NCI-H1417 treated with DMSO at 0.1 percent for 48 hours (cell line): ENCODE measurements at places on chromosomes 1 and 21.

GRCh38 chr1:111615870-111616715 lies 3.5 kb upstream of the RAP1A start:
- DNase-seq, result no peak

- DNase-seq, result no peak
These were observed 62.1 kb downstream of the FAAP20 start for GRCh38 chr1:2132222-2133038.

- DNase-seq, result no peak
These were observed 20.2 kb upstream of the SLFNL1 start for GRCh38 chr1:41041614-41042270.

DNA sequence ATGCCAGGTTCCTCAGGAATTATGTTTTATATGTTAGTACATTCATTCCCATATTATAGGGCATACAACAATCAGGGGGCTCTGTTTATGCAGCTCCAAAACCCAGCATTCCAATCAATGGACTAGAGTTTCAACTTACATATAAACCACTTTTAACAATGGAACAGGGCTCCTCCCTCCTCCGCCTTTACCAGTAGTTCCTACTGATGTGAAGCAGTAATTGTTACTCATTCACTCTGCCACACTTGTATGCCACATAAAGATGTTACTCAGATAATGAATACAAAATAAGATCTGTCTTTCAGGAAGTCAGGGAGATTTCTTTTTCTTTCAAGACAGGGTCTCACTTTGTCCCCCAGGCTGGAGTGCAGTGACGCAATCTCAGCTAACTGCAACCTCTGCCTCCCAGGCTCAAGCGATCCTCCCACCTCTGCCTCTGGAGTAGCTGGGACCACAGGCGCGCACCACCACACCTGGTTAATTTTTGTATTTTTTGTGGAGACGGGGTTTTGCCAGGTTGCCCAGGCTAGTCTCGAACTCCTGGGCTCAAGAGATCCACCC lies 17.1 kb downstream of the ZNF281 start:
- no peak for DNase-seq

DNA sequence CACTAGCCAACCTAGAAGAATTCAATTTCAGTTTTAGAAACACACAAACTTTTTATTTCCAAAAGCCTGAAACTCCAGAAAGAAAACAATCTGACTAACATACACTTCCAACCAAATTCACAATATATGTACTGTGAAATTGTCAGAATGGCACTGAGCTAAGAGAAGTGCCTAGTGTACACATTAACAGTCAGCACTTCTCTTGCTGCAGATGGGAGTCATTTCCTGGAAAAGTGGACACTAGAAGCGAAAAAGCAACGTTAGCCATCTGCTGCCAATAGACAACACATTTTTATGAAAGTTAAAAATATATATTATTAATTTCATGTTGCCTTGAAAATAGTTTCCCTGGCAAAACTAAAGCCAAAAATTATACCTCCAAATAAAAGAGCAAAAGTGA lies 66.1 kb downstream of the EPS15 start:
- DNase-seq, result no peak

DNA sequence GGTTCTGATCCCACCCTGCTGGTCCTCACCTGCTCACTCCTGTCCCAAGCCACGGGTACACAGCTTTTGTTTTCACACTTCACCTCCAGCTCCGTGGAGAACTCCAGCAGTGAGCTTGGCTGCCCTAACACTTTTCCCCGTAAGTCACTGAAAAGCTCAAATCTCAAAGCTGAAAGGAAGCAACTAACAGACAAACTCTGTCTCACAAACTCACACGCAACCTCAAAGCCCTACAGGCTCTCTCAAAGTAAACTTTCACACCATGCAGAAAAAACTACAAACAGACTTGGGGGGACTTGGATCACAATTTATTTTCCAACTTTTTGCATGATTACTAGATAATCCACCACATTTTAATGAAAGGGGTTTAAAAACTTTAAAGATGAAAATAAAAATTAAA lies 88.3 kb downstream of the AK5 start:
- DNase-seq, result no peak

DNA sequence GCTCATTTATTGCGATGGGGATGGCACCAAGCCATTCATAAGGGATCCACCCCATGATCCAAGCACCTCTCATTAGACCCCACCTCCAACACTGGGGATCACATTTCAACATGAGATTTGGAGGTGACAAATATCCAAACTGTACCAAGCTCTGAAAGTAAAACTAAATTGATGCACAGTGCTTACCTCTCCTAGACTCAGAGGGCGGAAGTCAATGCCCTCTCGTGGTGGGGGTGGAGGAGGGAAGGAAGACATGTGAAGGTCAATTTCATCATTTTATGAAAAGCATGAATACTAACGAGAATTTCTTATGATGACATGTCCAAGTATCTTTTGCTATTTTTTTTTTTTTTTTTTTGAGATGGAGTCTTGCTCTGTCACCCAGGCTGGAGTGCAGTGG lies 120.0 kb downstream of the PGBD5 start:
- DNase-seq, result no peak

DNA sequence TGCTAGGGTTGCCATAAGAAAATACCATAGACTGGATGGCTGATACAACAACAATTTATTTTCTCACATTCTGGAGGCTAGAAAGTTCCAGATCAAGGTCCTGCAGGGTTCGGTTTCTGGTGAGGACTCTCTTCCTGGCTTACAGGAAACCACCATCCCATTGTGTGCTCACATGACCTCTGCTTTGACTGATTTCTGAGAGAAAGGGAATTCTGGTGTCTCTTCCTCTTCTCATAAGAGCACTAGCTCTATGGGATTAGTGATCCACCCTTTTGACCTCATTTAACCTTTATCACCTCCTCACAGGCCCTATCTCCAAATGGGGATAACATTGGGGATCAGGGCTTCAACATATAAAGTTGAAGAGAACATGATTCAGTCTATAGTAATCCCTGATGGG lies 47.5 kb downstream of the MRPL39 start:
- DNase-seq, result no peak

GRCh38 chr21:37796011-37796410 lies 120.2 kb downstream of the KCNJ6 start:
- no peak for DNase-seq

DNA sequence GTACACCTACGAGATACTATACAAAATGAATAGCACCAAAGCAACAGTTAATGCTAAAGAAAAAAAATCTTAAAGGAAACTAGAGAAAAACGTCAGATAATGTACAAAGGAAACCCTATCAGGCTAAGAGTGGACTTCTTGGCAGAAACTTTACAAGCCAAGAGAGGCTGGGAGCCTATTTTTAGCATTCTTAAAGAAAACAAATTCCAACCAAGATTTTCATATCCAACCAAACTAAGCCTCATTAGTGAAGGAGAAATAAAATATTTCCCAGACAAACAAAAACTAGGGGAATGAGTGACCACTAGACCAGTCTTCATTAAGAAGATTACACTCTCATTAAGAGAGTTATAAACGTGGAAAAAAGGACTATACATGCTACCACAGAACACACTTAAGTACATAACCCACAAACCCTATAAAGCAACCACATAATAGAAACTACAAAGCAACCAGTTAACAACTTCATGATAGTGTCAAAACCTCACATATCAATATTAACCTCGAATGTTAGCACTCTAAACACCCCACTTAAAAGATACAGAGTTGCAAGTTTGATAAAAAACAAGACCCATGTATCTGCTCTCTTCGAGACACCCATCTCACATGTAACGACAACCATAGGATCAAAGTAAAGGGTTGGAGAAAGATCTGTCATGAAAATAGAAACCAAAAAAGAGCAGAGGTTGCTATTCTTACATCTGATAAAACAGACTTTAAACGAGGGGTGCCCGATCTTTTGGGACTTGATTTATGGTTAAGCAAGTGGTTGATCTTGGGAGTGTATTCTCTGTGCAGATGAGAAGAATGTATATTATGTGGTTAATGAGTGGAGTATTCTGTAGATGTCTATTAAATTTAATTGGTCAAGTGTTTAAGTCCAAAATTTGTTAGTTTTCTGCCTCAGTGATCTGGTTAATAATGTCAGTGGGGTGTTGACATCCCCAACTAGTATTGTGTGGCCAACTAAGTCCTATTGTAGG lies 1301.4 kb downstream of the PLA2G4A start:
- no peak for DNase-seq

- no peak for DNase-seq
These were observed 26.2 kb downstream of the RHBDL2 start for GRCh38 chr1:38915352-38915948.

GRCh38 chr1:34787461-34788420 lies 5.1 kb upstream of the GJA4 start:
- no peak for DNase-seq

DNA sequence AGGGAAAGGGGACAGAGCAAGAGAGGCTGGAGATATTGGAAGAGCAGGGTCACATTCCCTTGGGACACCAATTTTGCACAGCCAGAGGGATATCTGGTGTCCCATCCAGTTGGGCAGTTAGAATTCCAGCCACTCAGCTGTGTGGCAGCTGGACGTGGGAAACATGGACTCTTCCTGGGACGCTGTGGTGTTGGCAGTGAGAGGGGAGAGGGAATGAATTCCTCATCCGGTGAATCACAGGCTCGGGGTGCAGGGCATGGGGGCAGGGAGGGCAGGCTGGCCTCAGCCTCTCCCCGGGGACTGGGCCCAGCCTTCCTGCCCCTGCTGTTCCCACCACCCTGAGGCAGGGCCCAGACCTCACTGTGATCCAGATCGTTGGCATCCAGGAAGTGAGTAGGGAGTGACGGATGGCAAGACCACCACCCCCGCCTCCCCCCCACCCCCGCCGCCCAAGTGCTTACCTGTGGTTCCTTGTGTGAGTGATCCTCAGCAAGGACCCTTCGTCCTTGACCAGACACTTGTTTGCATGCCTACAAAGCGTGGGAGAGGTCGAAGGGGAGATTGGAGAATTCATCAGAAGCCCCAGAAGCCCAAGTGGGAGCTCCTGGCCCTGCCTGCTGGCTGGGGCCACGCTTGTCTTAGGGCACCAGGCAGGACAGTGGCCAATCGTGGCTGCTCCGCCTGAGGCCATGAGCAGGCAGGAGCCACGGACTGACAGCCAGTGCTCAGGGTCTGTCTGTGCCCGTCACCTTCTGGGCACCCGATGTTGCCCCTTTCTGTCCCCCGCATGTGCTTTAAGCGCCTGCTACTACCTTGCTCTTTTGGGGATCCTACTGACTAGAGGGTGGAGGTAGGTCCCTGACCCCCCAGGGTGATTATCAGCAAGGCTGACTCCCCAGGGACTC lies 8.7 kb downstream of the WNT3A start:
- no peak for DNase-seq

DNA sequence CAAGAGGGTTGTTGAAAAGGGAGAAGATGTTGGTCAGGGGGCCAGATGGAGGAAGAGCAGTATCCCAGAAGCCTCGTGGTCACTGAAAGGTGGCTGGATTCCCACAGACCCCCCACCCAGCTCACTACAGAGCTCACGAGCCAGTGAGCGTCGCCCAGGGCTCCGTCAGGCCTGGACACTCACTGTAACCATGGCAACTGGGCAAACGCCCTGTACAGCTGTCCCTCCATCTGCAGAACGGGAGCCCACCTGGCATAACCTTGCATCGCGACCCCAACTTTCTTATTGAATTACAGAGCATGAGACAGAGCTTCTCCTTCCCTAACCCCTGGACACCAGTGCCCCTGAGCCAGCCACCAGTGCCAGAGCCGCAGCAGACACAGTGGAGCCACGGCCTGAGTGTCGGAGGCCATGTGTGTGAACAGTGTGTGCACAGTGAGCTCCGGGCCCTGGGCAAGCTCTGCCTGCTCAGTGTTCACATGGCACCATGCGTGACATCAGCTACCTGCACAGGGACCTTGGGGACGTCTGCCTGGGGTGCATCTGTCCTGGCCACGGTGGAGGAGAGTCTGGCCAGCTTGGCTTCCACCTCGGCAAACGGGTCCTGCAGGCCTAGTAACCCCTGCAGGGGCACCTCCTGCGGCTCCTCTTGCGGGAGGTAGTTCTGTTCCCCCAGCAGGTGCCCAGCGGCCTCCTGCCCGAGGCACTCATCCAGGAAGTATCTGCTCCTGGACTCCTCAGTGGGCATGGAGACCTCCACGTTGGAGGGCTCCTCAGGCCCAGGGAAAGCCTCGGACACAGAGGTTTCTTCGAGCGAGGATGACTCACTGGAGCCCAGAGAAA lies 25.9 kb upstream of the DDOST start:
- no peak for DNase-seq

- no peak for DNase-seq
These were observed 156.2 kb downstream of the RHOU start for GRCh38 chr1:228891272-228892034.

GRCh38 chr21:45972353-45972715 lies 9.2 kb upstream of the COL6A1 start:
- no peak for DNase-seq

DNA sequence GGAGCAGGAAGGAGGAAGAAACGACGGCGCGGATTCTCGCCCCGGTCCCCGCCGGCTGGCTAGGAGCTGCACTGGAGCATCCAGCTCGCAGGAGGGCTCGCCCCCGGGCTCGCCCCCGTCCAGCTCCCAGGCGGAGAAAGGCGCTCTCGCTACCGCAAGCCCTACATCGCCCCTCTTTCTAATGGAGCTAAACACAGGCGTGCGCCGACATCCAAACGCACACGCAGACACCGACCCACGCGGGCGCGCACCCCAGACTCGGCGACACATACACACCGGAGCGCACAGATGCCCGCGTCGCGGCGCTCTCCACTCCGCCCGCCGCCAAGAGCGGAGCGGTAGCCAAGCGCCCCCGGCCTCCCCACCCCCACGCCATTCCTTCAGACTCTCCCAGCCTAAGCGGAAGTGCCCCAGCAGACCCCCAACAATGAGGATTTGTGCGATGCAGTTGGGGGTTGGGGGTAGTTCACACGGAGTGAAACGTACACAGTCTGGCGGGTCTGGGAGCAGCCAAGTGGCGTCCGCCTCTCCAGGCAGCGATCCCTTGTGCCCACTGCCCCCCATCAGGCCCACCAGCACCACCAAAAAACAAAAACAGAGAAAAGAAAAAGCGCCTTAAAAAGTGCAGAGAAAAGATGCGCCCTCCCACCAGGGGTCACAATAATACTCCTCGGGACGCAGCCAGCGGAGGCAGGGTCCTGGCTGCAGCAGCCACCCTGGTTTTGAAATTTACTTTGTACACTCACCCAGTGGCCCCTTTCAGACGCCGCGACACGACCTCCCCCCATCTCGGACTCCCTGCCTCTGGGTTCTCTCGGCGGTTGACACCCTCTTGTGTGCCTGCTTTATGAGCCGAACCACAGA lies 1.4 kb downstream of the DAB1 start:
- no peak for DNase-seq

DNA sequence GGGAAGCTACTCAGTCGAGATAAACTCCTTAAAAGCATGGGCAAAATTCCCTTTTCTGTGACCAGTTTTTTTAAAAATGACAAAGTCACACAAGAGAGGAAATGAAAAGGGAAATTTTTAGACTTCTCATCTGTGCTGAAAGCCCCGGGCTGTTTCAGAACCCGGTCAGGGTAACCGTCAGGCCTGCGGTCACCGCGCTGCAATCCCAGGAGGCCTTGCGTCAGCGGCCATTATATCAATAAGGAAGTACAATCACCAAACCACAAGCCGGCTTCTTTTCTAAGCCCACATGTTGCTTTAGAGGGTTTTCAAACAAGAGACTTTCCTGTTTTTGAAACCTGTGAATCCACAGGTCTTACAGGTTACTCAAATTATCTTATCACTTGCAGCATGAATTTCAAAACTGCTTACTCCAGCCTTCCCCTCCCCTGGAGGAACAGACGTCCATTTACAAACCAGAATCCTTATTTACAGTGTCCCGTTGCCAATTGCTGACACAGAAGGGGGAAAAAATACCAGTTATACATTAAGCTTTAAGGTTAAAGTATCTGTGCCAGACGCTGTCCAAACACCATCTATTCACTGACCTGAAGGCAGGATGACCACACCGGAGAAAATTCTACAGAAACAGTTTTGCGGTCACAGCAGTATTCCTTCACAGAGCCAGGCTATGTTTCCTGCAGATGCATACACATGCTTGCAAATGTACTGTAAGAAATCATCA lies 165.3 kb downstream of the TOMM20 start:
- DNase-seq, result no peak
